ENCODE measurements at places on chromosomes 1 and 21. TPM values are rescaled to one million over a fixed set of nuclear protein-coding genes. Genes with fewer than 3 reads are reported as not detected.

DNA sequence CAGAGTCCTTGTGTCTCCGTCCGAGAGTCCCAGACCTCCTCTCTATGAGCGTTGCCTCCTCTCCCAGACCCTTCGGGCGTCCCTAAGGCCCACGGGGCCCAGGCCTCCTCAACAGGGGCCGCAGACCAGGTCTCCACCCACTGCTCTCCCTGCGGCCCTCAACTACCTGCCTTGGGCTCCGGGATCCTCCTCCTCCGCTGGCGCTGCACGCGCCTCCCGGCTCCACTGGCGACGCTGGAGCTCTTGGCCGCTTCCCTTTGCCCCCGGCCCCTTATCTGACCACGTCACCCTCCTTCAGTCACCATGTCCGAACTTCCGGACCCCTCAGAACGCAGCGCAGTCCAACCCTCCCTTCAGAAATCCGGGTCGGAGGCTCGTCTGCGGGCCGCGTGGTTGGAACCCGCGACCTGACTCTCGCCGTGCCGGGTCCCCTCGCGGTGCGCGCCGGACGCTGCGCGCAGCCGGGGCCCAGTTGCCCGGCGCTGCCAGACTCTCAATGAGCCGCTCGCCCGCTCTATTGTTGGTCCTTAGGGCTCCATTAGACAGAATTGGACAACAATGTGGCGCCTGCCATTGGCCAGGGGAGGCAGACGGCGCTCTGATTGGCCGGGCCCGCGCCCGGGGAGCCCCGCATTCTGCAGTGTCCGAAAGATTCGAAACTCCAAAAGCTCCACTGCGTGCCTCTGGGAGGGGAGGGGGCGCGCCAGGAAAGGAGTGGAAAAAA lies at the start of gene DMRTA2:
TSS of gene DMRTA2 (minus strand) at position 498 of the 724 bp plus-strand sequence. CDS start 1,907 bp downstream, outside the sequence.
- no peak for DNase-seq

- no peak for DNase-seq
Measured at GRCh38 chr1:230913496-230913895, 45.2 kb upstream of the C1orf198 start.

GRCh38 chr1:154198756-154199562 lies 7.1 kb upstream of the TPM3 start:
- no peak for DNase-seq

- no peak for DNase-seq
Measured at GRCh38 chr1:157955857-157956256, 37.6 kb upstream of the KIRREL1 start.

TMEM82 gene
- total RNA-seq: not detected

INKA2 gene
- 0.89 TPM for total RNA-seq

LCE2A gene
- not detected for total RNA-seq

All from mesothelial cell of epicardium (in vitro differentiated cells).